ENCODE measurements at places on chromosomes 3 and 15.
A peak's percentile ranks its signal among the peaks of the same experiment; 100 is the strongest.

GRCh38 chr15:50257924-50258323 is 7.6 kb downstream of the HDC start:
- peak; percentile 3 for DNase-seq

GRCh38 chr3:120661106-120661905 is 20.7 kb downstream of the HGD start:
- DNase-seq: no peak

DNA sequence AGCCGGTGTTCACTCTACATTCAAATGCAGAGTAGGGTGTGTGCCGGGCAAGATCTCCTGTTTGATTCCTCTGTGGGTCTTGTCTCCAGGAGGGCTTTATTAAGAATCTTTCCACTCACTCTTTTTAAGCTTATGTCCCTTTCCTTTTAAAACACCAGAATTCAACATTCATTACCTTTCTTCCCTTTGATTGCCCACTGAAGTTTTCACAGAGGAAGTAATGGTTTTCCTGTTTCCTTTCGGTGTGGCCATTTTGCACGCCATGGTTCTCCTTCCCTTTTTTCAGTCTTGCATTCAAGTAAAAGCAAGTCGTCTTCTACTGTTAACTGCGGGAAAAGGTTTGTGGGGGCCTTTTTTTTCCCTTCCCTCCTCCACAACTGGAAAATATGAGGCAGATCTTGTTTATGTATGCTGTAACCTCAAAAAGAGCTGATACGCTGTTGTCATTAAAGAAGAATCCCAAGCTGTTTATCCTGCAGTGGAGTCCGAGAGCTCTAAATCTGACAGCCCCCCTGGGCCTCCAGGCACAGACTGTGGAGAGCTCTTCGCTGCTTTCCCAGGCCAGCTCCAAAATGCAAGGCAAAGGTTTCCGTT is 40.5 kb downstream of the FILIP1L start:
- no peak for DNase-seq

DNA sequence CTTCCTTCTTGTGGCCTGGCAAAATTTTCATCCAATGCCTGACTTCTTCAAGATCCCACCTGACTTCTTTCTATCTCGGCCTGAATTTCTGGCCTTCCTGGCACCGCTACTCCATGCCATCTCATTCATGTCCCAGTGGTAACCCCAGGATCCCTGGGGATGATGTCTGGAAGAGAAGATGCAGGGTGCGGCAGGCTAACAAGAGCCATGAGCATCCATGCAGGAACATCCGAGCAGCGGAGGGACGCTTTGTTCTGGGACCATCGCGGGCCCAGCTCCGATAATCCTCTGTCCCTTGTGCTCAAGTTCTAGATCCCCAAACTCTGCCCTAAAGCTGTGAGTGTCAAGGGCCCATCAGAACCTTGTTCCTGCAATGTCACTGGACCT is 10.9 kb downstream of the MYL3 start:
- DNase-seq: no peak

- DNase-seq: no peak
Observed at GRCh38 chr3:112649478-112649735, 8.5 kb upstream of the CCDC80 start.

DNA sequence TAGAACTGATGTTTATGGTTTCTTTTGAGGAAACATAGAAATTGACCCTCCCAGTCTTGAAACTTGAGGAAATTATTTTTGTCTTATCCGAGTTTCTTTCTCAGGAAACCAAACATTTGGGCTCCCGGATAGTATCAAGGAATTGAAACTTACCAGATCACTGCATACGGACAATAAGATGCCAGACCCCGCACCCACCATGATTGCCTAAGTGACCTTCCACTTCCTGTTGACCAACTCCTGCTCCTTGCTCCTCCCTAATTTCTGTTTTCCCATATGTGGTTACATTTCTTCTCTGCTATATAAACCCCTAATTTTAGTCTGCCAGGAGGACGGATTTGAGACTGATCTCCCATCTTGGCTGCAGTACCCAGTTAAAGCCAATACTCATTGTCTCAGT is 118.4 kb upstream of the TPRG1 start:
- DNase-seq: no peak

DNA sequence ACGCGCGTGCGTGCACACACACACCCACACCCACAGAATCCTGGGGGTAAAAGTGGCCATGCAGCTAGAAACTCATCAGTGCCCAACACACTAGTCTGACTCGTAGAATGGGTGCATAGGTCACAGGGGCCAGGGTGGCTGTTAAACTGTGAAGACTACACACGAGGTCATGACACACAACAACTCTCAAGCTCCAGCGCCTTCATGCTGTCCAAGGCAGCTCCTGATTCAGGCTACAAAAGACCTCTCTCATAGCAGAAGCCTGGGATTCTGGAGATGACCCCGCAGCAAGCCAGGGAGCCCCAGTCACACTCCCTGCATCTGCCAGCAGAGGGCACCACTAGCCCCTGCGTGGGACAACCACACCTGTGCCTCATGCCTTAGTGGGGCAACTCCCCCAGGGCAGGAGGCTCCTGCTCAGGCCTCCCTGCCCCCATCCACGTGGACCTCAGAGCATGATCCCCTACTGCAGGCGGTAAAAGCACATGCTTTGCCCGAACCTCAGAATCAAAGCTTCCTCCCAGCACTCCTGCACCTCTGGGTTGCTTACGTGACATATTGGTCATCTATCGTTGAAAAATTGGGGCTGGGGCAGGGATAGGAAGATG is 93.1 kb downstream of the LRIG1 start:
- no peak for DNase-seq

GRCh38 chr3:146200461-146201220 is 39.7 kb upstream of the PLOD2 start:
- no peak for DNase-seq

- no peak for DNase-seq
Observed at GRCh38 chr15:48805591-48805990, 5.3 kb downstream of the CEP152 start.

DNA sequence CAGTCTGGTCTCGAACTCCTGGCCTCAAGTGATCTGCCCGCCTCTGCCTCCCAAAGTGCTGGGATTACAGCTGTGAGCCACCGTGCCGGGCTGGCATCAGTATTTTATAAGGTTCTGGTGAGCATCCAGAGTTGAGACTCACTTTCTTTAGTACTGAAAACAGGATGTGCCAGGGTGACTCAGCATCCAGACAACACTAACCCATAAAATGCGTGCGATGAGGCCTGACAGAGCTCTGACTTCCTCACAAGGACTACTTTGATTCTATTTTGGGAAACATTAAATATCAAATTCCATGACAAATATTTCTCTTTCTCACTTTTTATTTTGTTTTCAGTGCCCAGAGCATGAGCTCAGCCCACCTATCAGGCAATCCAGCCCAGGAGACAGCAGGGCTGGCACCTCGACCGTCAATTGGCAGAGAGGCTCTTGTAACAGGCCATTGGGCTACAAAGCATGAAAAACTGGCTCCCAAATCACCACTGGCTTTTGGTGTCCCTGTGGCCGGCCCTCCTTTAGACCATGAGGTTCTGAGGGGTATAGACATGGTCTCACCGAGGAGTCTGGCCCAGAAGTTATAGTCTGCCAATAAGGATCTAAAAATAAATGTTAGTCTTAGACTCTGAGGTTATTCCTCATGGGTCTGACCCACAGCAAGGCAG is 75.0 kb downstream of the FEM1B start:
- DNase-seq: no peak

GRCh38 chr15:38316311-38316710 is 63.7 kb downstream of the SPRED1 start:
- no peak for DNase-seq

GRCh38 chr15:29207027-29207757 is 62.4 kb downstream of the NSMCE3 start:
- DNase-seq: no peak

Measured in NCI-H1694 treated with DMSO at 0.1 percent for 48 hours (cell line).